ENCODE measurements at places on chromosomes 16 and 17.

DNA sequence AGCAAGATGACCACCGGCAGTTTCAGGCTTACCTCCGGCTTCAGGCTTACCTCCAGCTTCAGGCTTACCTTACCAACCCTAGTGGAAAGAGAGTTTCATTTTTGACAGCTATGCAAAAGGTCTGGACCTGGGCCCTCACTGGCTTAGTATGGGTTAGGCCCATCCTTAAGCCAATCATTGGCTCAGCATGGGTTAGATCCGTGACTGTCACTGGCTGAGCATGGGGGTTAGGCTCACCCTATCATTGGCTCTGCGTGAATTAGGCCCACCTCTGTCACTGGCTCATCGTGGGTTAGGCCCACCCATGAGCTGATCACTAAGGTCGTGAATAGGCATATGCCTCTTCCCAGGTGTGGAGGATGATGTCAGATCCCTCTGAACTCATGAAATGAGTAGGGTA lies 8.1 kb downstream of the NDE1 start:
- no peak for DNase-seq

GRCh38 chr17:71085238-71086033 lies 916.1 kb downstream of the KCNJ2 start:
- DNase-seq: no peak

- no peak for DNase-seq
Observed at GRCh38 chr16:77584205-77584859, 138.0 kb upstream of the NUDT7 start.

DNA sequence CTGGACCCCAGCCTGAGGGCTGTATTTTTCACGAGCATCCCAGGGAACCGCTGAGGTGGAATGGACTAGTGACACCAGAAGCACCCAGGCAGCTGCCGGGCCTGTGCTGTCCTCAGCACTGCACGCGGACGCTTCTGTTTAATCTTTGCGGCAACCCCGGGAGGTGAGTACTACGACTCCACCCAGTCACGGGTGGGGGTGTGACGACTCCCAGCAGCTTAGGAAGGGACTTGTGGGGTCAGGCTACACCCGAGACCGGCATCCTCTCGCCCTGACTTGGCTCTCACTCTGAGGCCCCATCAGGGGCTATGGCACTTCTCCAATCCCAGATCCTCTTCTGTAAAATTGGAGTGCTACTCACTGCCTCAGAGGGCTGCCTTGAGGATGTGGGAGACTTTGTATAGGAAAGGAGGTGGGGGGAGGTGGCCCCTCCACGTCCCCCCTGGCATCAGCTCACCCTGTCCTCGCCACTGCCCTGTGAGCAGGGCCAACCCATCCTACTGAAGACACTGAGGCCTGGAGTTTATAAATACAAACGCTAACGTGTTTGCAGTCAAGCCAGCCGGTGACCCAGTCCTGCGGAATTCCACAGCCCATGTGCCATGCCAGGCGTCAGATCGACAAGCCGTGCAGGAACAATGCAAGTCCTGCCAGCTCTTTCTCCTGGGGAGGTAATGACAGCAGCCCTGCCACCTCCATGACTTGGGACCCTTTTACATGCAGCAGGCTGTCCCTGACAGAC lies 44.4 kb downstream of the PPL start:
- DNase-seq: no peak

- no peak for DNase-seq
Observed at GRCh38 chr17:78343187-78343542, 16.7 kb downstream of the SOCS3 start.

GRCh38 chr17:42850954-42851353 lies at the start of gene AOC3:
Gene AOC3 (plus strand): TSS chr17:42851199. CDS start chr17:42851344, 145 bp downstream.
- no peak for DNase-seq

GRCh38 chr17:48552466-48553189 lies 7.7 kb upstream of the HOXB2 start:
- DNase-seq: no peak

GRCh38 chr16:67150833-67151396 lies at the start of gene B3GNT9:
Gene B3GNT9 (minus strand): TSS chr16:67150998. CDS start chr16:67150485, 513 bp downstream.
- peak; percentile 71 for DNase-seq

DNA sequence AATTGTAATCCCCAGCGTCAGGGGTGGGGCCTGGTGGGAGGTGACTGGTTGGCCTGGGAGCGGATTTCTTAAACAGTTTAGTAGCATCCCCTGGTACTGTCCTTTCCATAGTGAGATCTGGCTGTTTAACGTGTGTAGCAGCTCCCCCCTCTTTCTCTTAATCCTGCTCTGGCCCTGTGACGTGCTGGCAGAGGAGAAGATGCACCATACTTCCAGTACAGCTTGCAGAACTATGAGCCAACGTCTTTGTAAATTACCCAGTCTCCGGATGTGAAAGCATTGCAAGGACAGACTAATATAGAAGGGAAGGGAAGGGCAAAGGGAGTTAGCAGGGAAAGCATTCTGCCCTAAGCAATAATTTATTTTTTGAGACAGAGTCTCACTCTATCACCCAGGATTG lies 83.9 kb downstream of the RMI2 start:
- no peak for DNase-seq

- DNase-seq: no peak
Observed at GRCh38 chr16:5333991-5334390, 236.4 kb upstream of the EEF2KMT start.

GRCh38 chr16:17538927-17539326 lies 68.2 kb upstream of the XYLT1 start:
- DNase-seq: no peak

DNA sequence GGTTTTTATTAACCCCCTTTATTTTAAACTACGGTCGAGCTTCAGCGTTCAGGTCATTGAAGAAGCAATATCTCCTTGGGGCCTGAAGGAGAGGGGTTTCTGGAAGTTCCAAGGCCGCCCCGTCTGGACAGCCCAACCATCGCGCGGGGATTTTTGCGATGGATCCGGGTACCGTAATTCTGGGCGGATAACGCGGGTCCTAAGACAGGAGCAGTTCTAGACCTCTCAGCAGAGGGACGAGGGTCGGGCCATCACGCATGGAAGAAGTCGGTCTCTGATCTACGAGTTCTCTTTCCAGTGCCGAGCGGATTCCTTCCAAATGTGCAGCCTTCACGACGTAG lies 3.6 kb downstream of the BORCS6 start:
- DNase-seq: no peak

DNA sequence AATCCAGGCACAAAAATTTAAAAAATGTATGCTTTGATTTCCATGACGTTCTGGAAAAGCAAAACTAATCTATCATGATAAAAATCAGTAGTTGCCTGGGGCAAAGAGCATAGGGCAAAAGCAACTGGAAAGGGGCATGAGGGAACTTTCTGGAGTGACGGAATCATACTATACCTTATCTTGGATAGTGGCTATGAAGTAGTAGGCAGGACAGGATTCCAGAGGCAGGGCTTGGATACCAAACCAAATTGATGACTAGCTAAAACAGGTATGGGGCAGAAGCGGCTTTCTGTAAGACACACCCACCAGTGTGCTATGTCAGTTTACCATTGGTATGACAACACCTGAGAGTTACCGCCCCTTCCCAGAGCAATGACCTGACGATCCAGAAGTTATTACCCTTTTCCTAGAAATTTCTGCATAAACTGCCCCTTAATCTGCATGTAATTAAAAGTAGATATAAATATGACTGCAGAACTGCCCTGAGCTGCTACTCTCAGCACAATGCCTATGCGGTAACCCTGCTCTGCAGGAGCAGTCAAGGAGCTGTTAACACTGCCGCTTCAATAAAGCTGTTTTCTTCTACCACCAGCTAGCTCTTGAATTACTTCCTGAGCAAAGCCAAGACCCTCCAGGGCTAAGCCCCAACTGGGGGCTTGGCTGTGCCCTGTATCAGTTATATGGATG lies 56.7 kb downstream of the CFDP1 start:
- no peak for DNase-seq

- DNase-seq: no peak
Observed at GRCh38 chr17:56707312-56708219, 114.1 kb downstream of the NOG start.

- DNase-seq: no peak
Observed at GRCh38 chr17:59374612-59375011, 43.2 kb downstream of the YPEL2 start.

Data from C1 segment of cervical spinal cord (tissue), 14 donors.